ENCODE measurements at places on chromosomes 2 and 18.
A peak's percentile ranks its signal among the peaks of the same experiment; 100 is the strongest.

GRCh38 chr2:44612276-44612675 lies 250.5 kb downstream of the CAMKMT start:
- DNase-seq = no peak

- DNase-seq = no peak
Measured at GRCh38 chr2:42562474-42563144, 5.8 kb upstream of the MTA3 start.

GRCh38 chr2:206324869-206325268 lies 50.4 kb downstream of the ZDBF2 start:
- DNase-seq = no peak

DNA sequence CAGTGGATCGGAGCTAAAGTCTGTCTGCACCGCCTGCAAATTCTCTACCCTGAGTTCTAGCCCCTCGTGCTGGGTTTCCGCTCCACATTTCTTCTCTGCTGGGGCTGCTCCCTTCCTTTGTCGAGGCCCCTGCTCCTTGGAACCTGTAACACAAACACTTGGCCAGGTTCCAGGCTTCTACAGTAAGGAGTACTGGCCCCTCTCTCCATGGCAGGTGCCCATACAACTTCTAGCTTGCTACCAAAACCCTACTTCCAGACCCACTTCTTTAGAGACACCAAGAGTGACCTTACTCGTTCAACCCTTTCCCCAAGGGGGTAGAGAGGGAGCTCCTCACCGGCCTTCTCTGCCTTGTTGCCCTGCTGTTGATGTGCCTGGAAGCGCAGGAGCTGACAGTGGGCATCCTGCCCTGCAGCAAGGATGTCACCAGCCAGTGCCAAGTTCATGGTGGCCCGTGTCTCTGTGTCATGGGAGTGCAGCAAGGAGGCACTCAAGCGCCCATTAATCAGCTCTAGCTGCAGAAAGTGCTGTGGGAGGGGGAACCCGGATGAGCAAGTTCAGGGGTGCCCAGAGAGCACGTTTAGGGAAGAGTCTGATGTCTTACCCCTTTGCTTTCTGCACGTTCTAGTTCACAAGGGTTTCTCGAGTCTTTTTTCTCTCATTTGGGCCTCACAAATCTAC lies 1.1 kb downstream of the PREB start:
- peak; percentile 56 for DNase-seq

DNA sequence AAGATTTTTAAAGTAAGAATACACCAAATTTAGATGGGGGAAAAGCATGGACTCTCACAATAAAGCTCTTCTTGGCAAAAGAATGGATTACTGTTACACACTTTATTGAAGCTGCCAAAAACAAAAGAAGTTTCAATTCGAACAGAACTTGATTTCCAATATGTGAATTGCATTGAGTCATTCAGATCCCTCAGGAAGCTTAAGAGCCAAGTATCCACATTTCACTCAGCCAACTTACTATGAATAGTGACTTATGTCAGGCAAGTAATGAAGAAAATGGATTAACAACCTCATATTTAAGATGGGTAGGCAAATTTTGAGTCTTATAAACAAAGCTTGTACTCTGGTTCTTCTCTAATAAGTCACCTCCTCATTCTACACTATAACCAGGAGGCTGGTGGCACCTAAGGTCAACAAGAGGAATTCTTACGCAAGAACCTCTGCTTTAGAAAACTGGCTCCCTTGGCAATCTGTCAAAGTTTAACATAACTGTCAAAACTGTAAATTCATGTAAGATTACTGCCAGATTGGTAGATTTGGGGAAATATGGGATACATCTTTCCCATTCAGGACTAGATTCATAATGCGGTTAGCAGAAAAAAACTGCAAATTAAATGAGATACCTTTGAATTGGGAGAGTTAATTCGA lies 6.0 kb downstream of the HADHA start:
- DNase-seq = no peak

- no peak for DNase-seq
Measured at GRCh38 chr2:217071416-217071815, 211.6 kb upstream of the TNP1 start.

GRCh38 chr2:72887032-72887739 lies at the start of gene SPR:
TSS of gene SPR (plus strand) at chr2:72887408. CDS start at chr2:72887433, 25 bp downstream.
- peak; percentile 41 for DNase-seq
